ENCODE measurements at places on chromosomes 2 and 18.

DNA sequence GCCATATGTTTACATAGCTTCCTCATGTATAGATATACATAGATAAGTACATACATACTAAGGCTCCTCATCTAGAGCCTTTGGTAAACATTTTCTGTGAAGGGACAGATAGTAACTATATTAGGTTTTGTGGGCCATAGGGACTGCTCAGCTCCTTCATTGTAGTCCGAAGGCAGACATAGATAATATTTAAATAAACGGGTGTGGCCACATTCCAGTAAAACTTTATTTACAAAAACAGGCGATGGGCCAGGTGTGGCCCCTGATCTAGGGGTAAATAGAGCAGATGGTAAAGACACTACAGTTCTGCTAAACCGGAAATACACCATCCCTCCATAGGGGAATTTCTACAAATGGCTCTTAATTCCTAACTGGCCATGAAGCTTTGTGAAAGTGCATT, 7.3 kb downstream of the COQ10B start:
- peaks cover 27% of the 10 kb centered on the region for H3K4me1 ChIP-seq
- DNase-seq, result no peak
- no peak overlapping the region for H3K4me3 ChIP-seq
- peak overlapping the region; percentile 30 for H3K27ac ChIP-seq
- H3K27me3 ChIP-seq, result no peaks in the 10 kb centered on the region

DNA sequence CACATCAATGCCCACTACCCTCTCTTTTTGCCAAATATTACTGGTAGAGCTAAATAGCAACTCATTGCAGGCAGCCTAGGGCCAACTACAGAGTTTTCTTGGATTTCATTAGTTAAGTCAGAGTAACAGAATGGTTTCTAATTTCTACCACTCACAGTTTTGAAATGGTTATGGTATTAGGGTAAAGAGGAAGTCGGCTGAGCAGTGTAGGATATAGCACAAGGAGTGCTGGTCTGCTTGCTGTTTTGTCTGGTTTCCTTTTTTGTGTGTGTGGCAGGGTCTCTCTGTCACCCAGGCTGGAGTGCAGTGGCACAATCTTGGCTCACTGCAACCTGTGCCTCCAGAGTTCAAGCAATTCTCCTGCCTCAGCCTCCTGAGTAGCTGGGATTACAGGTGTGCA, 289.2 kb upstream of the CCDC68 start:
- H3K4me3 ChIP-seq, result no peak overlapping the region
- H3K27me3 ChIP-seq, result peaks cover 16% of the 10 kb centered on the region
- no peaks in the 10 kb centered on the region for H3K36me3 ChIP-seq

DNA sequence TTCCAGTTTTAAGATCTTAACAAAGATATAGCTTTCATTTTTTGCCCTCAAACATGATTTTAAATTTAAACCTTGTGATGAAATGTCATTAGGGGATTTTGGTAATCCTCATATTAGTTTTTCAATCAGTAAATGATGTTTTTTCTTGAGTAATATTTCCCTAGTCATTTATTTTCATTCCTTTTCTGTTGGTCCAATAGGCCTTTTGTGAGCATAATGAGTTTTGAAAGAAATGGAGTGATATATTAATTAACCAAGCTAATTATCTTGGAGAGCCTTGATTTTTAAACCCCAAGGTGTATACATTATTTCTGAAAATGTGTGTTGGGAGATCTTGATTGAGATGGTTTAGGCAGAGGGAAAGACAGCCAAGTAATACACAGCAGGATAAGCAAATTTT, 46.3 kb downstream of the DCC start:
- H3K4me1 ChIP-seq, result no peaks in the 10 kb centered on the region
- no peak overlapping the region for H3K27ac ChIP-seq
- no peak for DNase-seq
- H3K4me3 ChIP-seq, result no peak overlapping the region

DNA sequence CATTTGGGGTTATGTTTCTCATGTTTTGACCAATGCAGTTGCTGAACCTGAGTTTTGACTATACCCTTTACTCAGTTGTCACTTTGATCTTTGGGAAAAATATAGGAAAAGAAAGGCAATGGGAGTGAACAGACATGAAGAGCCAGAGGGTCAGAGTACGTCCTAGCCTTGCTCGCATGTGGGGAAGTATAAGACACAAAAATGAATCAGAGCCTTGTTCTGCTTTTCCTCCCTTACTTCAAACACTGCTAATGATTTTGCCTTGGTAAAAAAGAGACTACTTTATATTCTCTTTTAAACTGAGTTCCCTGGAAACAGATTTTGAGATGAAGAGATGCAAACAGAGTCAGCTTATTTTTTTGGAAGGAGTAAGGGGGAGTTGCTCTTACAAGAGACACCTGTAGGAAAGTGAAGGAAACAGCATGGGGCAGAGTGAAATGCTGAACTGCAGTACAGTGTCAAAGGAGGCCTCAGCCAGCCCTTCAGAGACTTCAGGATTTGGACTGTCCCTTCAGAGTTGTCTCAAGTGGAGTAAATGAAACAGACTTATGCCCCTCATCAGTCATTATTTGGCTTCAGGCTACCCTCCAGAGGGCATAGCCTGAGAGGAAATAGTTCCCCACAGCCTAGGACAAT, 11.1 kb upstream of the FAP start:
- H3K27ac ChIP-seq, result no peak overlapping the region
- H3K27me3 ChIP-seq, result no peaks in the 10 kb centered on the region
- H3K4me1 ChIP-seq, result no peaks in the 10 kb centered on the region
- H3K4me3 ChIP-seq, result no peak overlapping the region
- no peak for DNase-seq

DNA sequence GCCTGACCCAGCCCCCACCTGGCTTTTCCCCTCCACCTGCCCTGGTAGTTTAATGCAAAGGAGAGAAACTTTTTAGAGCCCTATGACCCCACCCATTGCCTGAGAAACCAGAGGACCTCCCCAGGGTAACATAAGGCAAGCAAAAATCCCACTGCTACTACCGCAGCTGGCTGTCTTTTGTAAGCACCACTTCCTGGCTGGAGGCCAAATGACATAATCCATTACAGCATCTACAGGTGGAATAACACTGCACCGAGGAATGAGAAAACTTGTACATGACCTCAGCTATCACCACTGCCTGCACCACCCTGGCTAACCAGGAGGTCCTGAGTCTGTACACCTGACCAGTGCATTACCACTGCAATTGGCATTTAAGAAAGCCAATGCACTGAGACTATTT, 149.6 kb upstream of the GALNT5 start:
- H3K27me3 ChIP-seq, result no peaks in the 10 kb centered on the region
- H3K4me1 ChIP-seq, result no peaks in the 10 kb centered on the region
- no peak overlapping the region for H3K4me3 ChIP-seq
- H3K27ac ChIP-seq, result no peak overlapping the region
- no peaks in the 10 kb centered on the region for H3K36me3 ChIP-seq
